ENCODE measurements at places on chromosomes 12 and 14.

- no peak for DNase-seq
Observed at GRCh38 chr12:106681210-106681609, 93.3 kb upstream of the RIC8B start.

- no peak for DNase-seq
Observed at GRCh38 chr12:127389923-127390322, 877.0 kb upstream of the TMEM132C start.

- no peak for DNase-seq
Observed at GRCh38 chr12:30975581-30975980, 49.0 kb downstream of the TSPAN11 start.

- no peak for DNase-seq
Observed at GRCh38 chr12:617304-617915, 45.8 kb downstream of the NINJ2 start.

- no peak for DNase-seq
Observed at GRCh38 chr14:96102081-96102856, 63.1 kb downstream of the C14orf132 start.

Measured in stimulated activated CD4-positive, alpha-beta T cell treated with anti-CD3 and anti-CD28 coated beads, Interleukin-1b, Interleukin-23, amount 100 ng/mL, for 1 hour (primary cell).